EL (cell line): ENCODE measurements at places on chromosomes 16 and 17.

DNA sequence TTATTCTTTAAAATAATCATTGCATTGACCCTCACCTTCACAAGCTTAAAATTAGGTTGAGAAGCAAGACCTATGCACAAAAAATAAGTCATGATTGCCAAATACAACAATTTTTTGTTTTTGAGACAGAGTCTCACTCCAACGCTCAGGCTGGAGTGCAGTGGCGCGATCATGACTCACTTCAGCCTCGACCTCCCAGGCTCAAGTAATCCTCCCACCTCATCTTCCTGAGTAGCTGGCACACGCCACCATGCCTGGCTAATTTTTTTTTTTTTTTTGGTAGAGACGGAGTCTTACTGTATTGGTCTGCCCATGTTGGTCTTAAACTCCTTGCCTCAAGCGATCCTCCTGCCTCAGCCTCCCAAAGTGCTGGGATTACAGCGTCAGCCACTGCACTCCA is 24.2 kb downstream of the ZNF652 start:
- no peak for DNase-seq

DNA sequence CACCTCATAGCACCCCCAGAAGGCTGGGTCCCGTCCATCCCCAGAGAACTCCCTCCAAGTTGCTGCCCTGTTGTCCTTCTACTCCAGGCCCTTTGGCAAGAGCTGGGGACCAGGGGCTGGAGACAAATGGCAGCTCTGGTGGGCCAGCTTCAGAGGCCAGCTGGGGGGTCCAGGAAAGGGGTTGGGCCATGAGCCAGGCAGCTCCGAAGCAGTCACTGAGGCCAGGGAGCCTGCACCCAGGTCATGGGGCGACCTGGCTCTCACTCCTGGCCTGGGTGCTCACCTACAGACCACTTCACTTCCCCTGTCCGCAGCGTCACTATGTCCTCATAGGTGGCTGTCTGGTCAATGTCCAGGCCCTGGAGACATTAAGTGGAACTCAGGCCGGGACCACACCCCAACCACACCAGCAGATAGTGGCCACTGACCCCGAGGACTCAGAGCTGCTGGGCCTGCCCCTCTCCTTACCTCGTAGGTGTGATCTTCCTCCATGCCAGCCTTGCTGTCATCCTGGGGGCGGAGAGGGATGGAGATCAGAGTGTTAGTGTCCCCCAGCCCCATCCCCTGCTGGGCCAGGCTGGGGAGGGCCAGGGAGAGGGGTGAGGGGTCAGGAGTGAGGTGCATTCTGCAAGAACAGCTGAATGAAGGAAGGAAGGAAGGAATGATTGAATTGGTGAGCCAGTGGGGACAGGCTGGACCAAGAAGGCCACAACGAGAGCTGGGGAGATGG is 3.0 kb downstream of the CD79B start:
- DNase-seq, result no peak

DNA sequence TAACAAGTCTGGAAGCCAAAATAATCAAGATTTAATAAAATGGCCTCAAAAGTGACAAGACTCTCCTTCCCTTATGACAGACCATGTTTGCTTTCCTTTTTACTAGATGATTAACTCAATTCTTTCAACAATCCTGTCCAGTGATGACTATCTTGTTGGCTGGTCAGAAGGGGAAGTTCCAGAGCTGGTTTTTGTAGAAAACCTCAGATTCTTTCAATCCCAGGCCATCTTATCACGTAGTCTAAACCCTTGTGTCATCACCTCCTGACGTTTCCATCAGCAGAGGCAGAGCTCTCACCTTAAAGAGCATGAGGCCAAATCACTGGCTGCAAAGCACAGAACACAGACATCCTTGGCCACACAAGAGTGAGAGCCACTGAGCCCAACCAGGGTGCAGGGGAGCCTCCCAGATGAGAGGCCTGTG is 125.3 kb downstream of the ANKRD11 start:
- DNase-seq, result peak; percentile 83

- no peak for DNase-seq
Observed at GRCh38 chr16:29808219-29808900, 2.0 kb downstream of the MAZ start.

- no peak for DNase-seq
Observed at GRCh38 chr17:59765038-59765437, 57.6 kb downstream of the VMP1 start.

DNA sequence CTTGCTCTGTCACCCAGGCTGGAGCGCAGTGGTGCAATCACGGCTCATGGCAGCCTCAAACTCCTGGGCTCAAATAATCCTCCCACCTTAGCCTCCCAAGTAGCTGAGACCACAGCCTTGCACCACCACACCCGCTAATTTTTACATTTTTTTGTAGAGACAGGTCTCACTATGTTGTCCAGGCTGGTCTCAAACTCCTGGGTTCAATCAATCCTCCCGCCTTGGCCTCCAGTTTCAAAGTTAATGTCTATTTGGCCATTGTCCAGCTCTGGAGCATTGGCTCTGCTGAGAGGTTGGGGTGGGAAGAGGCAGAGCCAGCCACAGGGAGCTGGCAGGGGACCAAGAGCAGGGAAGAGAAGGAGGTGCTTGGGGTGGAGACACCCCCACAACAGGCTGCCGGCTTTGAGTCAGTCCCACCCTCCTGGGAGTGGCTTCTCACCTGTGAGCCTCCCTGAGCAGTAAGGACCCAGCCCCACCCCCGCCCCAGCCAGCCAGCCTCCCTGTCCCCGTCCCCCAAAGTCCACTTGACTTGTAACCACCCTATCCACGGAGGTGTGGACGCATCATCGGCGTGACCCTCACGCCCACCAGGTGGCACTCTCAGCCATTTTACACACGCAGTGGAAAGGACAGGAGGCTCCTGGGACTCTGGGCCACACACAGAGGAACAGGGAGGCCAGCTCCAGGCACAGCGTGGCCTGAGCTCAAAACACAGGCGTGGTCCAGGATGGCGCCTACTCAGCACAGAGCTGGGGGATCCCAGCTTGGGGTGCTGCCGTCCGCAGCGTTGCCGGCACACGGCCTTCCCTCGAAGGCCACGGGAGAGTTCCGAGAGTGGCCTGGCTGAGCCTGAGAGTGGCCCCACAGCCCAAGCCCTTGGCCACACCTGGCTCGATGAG is 22.8 kb upstream of the PVALEF start:
- peak; percentile 76 for DNase-seq

DNA sequence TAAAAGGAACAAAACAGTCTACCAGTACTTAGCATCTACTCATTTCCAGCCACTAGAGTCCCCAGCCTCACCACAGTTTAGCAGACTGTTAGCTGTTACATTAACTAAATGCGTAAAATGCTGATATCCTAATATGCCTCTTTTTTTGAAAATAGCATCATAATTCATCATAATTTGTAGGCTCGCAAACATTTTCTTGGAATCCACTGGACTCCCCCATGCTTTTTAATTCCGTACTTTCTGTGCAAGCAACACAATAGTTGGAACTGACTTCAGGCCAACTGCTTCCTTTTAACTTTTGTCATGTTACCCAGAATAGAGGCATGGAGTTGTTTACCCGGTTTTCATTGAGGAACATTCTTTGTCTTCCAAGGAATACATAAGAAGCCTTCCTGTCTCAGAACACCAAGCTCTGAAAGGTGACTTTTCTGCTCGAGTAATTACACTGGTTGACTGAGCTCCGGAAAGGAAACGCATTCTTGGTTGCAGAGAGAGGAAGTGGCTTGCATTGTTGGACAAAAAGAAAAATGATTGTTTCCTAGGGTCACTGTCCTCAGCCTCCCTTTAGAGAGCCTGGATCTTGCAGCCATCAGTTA is 30.9 kb upstream of the SEC14L1 start:
- peak; percentile 55 for DNase-seq

GRCh38 chr17:66713533-66714042 is 121.3 kb upstream of the CACNG5 start:
- DNase-seq, result no peak

DNA sequence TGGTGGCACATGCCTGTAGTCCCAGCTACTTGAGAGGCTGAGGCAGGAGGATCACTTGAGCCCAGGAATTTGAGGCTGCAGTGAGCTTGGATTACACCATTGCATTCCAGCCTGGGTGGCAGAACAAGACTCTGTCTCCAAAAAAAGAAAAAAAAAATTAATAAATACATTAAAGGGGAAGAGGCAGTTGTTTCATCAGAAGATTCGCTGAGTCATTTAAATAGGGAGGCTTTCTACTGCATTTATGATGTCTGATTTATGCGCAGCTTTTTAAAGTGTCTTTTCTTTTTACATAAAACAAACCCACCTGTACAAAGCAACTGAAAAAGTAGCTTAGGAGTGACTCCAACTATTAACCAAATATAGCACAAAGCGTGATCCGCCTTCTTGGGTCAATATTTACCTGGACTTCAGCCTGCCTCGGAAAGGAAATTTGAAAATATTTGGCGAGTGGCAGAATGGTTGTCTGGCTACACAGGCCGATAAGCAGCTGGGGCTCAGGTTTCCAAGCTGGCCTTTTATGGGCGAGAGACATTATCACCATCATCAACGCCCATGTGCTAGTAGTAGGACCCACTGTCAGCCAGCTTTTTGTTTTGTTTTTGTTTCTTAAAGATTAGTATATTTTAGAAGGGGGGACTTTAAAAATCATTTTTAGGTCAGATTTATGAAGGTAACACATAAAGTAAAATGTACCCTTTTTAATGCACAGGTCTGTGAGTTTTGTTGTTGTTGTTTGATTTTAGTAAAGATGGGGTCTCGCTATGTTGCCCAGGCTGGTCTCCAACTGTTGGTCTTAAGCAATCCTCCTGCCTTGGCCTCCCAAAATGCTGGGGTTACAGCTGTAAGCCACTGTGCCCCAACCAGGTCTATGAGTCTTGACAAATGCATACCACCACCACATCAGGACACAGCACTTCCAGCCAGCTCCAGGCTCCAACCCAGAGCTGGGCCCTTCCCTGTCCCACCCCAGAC is 42.5 kb upstream of the RASD1 start:
- no peak for DNase-seq

- no peak for DNase-seq
Observed at GRCh38 chr16:88464447-88465318, 11.6 kb downstream of the ZFPM1 start.

- peak; percentile 25 for DNase-seq
Observed at GRCh38 chr16:56847173-56847910, 17.7 kb upstream of the SLC12A3 start.

DNA sequence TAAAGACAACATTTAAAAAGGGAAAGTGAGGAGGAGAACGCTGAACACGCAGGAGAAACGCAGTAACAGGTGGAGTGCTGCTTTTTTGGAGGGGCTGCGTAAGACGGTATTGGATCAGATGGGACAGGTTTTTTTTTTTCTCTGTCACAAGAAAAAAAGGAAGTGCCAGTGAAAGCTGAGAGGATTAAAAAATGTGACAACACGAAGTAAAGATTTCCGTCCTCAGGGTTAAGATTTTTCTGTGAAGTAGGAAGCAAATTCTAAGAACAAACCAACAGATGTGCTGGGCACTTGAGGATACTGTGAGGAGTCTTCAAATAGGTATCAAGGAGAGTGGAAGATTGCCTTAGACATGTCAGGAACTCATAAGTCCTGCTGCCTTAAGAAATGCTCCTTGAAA is 5.8 kb upstream of the ABCA9 start:
- DNase-seq, result no peak

DNA sequence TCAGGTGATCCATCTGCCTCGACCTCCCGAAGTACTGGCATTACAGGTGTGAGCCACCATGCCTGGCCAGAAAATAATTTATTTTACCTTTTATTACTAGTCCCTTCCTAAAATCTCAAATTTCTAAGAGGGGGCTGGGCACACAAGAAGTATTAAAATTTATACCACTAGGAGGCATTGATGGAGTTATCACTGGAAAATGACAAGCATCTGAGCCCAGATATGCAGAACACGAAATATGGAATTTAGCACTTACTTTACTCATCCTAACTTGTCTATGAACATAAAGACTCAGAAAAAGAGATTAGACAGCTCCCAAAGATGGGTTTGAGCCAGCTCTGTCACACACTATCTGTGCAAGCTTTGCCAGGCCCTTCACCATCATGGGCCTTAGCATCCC is 46.4 kb downstream of the STAT5A start:
- DNase-seq, result peak; percentile 22

GRCh38 chr16:71254832-71255525 is 24.5 kb upstream of the HYDIN start:
- no peak for DNase-seq

DNA sequence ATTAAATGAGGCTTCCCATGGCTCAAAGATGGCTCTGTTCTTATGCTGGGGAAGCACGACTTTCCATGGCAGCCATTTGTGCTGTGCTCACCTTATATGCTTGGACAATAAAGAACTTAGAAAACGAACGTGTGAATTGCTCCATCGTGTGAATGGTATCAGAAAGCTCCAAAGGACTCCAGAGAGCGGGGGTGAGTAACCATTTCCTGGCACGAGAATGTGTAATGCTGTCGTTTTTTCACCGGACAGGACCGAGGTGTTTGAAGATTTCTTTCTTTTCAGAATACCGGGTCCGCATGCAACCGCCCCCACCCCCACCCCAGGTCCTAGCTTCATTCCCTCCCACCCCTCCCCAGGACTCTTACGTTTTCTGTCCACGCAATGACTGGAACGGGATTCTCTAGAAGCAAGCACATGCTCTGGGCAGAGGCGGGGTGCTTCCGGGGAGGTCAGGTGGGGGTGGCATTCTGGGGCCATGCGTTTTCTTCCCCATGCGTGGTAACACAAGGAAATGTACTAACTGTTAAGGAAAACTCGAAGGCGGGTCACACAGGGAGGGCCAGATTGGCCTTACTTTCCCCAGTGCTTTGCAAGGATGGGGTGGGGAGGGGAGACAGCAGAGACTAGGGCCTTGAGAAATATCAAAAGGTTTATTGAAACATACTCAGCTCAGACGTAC is 26.2 kb downstream of the GPRC5B start:
- DNase-seq, result no peak

DNA sequence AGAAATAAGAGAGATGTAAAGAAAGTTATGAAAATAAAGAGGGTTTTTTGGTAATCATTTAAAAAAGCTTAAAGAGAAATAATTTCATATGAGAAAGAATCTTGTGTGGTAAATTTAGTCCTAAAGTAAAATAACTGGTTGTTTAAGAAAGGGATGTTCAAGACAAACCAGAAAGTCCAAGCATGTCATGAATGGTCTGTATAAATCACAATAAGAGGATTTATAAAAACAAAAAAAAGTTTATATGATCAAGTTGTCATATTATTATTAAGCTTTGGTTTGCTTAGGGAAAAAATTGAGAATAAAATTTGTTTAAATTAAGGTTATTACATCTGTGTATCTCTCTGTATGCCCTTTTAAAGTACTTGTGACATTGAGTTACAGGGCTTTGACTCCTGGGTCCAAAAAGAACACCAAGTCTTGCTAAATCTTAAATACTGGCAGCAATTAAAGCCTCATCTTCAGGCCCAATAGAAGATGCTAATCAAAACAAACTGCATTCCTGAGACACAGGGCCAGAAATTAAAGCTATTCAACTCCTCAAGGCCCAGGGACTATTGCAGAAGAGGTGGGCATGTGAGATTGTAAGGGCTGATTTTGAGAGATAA is 15.6 kb upstream of the TRIM25 start:
- no peak for DNase-seq
